Activated T-helper 9 cell treated with anti-CD3 and anti-CD28 coated beads, Interleukin-2, amount 50 U/mL, for 16 hours (primary cell): ENCODE measurements at places on chromosomes 3 and 15.
A peak's percentile ranks its signal among the peaks of the same experiment; 100 is the strongest.

GRCh38 chr15:48778331-48778730 lies 32.5 kb downstream of the CEP152 start:
- DNase-seq: no peak

GRCh38 chr3:46858456-46858855 lies 4.8 kb downstream of the MYL3 start:
- DNase-seq: no peak

DNA sequence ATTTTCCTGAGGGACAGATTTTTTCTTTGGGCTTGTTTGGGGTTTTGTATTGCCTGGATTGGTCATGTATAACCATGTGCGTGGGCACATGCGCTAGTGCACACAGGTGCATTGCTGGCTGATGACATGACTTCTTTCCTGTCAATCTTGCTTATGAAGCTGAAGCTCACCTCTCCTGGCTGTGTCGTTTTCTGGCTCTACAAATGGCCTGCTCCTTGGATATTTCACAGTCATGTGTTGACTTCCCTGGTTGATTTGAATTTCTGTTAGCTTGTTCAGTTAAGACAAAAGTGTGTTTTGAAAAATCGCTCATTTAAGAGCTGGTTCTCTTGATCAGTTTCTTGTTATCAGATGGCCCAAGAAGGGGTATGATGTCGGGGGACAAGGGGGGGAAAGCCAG lies 11.5 kb downstream of the PTPRG start:
- DNase-seq: no peak

- peak; percentile 51 for DNase-seq
Measured at GRCh38 chr3:184417619-184418327, 37.9 kb downstream of the CHRD start.

DNA sequence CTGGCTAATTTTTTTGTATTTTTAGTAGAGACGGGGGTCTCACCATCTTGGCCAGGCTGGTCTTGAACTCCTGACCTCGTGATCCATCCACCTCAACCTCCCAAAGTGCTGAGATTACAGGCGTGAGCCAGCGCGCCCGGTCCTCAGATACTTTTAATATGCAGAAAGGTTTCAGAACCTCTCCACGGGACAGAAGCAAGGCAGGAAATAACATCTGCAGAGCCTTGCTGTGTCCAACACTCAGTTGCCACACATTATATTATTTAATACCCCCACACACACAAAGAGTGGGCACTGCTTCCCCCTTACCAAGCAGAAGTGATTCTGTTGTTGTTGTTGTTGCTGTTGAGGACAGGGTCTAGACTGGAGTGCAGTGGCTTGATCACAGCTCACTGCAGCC lies 28.0 kb downstream of the OSBPL10 start:
- no peak for DNase-seq

DNA sequence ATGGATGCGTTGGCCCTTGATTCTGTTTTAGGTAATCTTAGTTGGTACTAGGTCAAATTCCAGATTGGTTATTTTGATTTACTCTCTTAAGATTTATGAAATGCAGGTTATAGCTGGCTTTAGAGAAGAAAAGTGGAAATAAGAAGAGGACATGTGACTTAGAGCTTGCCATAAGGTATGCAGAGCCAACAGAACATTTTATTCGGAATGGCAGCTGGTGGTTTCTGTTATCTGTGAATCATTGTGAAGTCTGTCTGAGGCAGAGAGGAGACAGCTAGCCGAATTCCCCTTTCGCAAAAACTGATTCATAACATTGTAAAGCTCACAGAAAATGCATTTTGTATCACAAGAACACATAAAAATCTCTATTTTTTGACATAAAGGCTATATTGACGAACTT lies 82.1 kb downstream of the FILIP1L start:
- DNase-seq: no peak

GRCh38 chr15:40523611-40524010 lies 41.2 kb downstream of the CCDC32 start:
- DNase-seq: no peak

DNA sequence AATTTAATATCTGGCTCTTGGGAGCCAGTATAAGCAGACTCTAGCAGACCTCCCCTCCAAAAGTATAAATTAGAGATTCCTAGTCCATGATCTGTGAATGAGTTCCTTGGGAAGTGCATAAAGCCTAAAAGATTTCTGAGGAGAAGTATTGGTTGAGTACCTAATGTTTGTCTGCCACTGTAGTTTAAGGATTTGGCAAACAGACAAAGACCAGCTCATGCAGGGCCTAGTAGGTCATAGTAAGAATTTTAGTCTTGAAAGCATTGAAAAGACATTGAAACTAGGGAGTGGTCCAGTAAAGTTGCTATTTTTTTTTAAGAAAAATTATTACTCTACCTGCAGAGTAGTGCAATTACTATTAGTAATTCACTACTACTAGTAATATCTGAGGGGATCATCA lies 67.5 kb downstream of the SPRED1 start:
- no peak for DNase-seq

- no peak for DNase-seq
Measured at GRCh38 chr3:72301779-72302178, 516.8 kb upstream of the PROK2 start.

- DNase-seq: no peak
Measured at GRCh38 chr3:16382845-16383244, 117.8 kb downstream of the OXNAD1 start.

- no peak for DNase-seq
Measured at GRCh38 chr15:80480909-80481308, 76.7 kb downstream of the ARNT2 start.

- DNase-seq: no peak
Measured at GRCh38 chr3:195160908-195161434, 110.0 kb downstream of the XXYLT1 start.

GRCh38 chr15:27250223-27250622 lies 279.2 kb downstream of the GABRG3 start:
- DNase-seq: no peak
